ENCODE measurements at places on chromosomes 4 and X. TPM values are rescaled to one million over a fixed set of nuclear protein-coding genes. Genes with fewer than 3 reads are reported as not detected.

EDA gene
- 5.0 TPM for total RNA-seq

BGN gene
- 9.7 TPM for total RNA-seq

DSPP gene
- total RNA-seq = not detected

RAB40AL gene
- 3.6 TPM for total RNA-seq

AVPR2 gene
- total RNA-seq = 0.44 TPM

ATP2B3 gene
- not detected for total RNA-seq

DCAF8L1 gene
- not detected for total RNA-seq

FATE1 gene
- not detected for total RNA-seq

DNA sequence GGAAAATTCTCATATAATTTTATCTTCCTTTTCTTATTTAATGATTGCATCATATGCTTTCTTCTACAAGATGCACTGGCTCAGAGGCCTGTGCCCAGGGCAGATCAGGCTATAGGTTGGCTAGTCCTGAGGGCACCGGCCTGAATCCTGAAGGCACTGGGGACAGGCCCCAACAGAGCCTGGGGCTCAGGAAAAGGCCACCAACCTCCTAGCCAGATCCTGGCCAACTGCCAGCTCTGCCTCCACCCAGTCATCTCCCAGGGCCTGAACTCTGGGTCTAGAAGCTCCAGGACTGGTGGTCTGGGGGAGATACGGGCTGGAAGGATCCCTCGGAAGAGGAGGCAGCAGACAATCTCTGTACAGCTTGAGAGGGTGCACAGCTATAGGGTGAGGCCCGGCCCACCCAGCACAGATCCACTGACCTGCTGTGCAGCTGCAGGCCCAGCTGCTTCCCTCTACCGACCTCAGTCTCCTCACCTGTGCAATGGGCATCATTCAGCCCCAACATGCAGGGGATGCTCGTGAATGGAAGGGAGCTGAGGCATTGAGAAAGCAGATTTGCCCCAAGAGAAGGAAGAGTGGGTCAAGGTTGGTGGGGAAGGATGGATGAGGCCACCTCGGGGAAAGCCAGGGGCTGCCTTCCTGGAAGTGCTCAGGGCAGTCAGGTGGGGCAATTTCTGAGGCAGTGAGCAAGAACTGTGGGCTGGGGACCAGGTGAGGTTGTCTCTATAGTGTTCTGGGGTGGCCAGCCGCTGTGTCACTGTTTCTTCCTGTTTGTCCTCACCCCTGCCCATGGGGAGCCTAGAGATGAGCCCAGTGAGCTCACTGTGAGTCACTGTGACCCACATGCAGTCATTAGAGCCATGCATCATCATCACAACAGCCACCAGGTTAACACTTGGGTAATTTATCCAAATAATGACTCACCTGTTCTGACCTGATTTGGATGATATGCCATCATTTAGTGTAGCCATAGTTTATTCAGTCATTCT, 22.4 kb upstream of the XAGE2 start:
- no peaks in the 10 kb centered on the region for H3K27me3 ChIP-seq
- H3K4me3 ChIP-seq = no peak overlapping the region

DNA sequence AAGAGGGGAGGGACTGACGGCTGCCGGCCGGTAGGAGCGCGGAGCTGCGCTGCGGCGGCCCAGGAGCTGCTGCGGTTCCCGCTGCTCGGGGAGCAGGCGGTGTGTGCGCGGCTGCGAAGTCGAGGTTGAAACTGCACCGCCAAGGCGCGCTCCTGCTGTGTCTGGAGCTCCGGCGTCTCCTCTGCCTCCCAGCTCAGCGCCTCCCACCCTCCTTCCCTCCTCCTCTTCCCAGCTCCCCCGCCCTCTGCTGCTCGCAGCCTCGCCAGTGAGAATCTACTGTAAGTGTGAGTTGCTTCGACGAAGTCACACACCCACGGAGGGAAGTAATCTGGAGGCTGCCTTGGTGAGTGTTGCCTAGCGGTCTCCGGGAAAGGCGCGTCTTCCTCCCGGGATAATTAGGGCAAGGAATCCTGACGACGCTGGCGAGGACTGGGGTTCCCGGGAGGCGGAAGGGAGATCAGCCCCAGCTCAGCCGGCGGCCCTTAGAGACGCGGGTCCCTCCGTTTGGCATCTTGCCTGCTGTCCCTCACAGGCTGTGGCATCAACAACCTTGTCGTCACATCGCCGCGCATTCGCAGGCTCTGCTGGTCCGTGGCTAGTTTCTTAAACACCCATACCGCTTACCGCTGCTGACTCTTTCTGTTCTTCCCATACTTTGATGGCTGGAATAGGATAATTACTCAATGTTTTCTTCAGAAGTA, at the start of gene EPHA5:
Gene EPHA5, minus strand, starts transcription at position 159 of the 701 bp plus-strand sequence. CDS start 747 bp downstream, outside the sequence.
- DNase-seq = no peak
- peak within 1 kb of the TSS; percentile 43 for H3K4me3 ChIP-seq
- H3K4me1 ChIP-seq = peaks cover 6% of the 10 kb centered on the region

- H3K27me3 ChIP-seq = no peaks in the 10 kb centered on the region
- no peaks in the 10 kb centered on the region for H3K36me3 ChIP-seq
- no peak overlapping the region for H3K27ac ChIP-seq
- no peak overlapping the region for H3K4me3 ChIP-seq
- no peaks in the 10 kb centered on the region for H3K4me1 ChIP-seq
- no peak for DNase-seq
Measured at GRCh38 chr4:71235311-71236201, 103.3 kb upstream of the SLC4A4 start.

GRCh38 chrX:45003085-45003484, 130.1 kb downstream of the KDM6A start:
- no peaks in the 10 kb centered on the region for H3K36me3 ChIP-seq
- H3K27ac ChIP-seq = no peak overlapping the region
- H3K4me1 ChIP-seq = no peaks in the 10 kb centered on the region

DNA sequence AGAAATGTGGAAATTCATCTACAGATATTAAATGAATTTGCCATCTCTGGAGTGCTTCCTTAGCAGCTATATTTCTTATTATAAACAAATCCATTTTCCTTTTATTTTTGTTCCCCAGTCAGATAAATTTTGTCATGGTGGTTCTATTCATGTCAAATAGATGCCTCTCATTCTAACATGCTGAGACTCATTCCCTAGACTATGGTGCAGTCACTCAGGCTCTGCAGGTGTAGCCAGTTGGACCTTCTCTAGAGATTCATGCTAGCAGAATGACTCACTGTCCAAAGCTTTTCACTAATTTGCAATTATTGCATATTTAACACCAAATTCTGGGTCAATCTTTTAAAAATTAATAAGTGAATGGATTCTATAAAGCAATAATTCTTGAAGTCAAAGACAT, 1392.7 kb downstream of the PCDH7 start:
- H3K4me3 ChIP-seq = no peak overlapping the region
- H3K36me3 ChIP-seq = no peaks in the 10 kb centered on the region
- H3K27ac ChIP-seq = no peak overlapping the region
- no peak for DNase-seq
- H3K27me3 ChIP-seq = no peaks in the 10 kb centered on the region
- H3K4me1 ChIP-seq = no peaks in the 10 kb centered on the region

- H3K4me1 ChIP-seq = no peaks in the 10 kb centered on the region
- no peak overlapping the region for H3K27ac ChIP-seq
Measured at GRCh38 chr4:83318666-83319065, 16.0 kb downstream of the HPSE start.

DNA sequence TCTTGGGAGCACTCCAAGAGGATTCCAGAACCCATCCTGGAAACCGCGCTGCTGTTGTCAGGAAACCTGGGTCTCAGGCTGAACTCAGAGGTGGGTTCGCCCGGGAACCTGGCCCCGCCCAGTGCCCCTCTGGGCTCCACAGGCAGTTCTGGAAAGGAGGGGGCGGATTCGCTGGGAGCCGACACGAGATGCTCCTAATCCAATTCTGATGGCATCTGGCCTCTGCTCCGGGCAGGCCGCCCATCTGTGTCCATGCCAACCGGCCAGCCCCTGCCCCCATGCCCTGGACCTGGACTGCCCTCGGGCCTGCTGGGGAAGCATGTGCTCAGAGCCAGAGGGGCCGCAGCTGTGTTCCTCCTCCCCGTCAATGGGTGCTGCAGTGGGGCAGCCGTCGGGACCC, 21.0 kb downstream of the ATP2B3 start:
- H3K4me3 ChIP-seq = no peak overlapping the region
- H3K27ac ChIP-seq = no peak overlapping the region
- H3K4me1 ChIP-seq = no peaks in the 10 kb centered on the region
- H3K27me3 ChIP-seq = no peaks in the 10 kb centered on the region
- no peak for DNase-seq

- H3K27me3 ChIP-seq = peaks cover 5% of the 10 kb centered on the region
- no peaks in the 10 kb centered on the region for H3K36me3 ChIP-seq
- H3K27ac ChIP-seq = no peak overlapping the region
Measured at GRCh38 chrX:129318375-129318774, 204.9 kb downstream of the SMARCA1 start.

GRCh38 chr4:102843273-102843672, 15.9 kb upstream of the UBE2D3 start:
- no peaks in the 10 kb centered on the region for H3K4me1 ChIP-seq
- no peaks in the 10 kb centered on the region for H3K27me3 ChIP-seq
- H3K27ac ChIP-seq = no peak overlapping the region
- no peak overlapping the region for H3K4me3 ChIP-seq

DNA sequence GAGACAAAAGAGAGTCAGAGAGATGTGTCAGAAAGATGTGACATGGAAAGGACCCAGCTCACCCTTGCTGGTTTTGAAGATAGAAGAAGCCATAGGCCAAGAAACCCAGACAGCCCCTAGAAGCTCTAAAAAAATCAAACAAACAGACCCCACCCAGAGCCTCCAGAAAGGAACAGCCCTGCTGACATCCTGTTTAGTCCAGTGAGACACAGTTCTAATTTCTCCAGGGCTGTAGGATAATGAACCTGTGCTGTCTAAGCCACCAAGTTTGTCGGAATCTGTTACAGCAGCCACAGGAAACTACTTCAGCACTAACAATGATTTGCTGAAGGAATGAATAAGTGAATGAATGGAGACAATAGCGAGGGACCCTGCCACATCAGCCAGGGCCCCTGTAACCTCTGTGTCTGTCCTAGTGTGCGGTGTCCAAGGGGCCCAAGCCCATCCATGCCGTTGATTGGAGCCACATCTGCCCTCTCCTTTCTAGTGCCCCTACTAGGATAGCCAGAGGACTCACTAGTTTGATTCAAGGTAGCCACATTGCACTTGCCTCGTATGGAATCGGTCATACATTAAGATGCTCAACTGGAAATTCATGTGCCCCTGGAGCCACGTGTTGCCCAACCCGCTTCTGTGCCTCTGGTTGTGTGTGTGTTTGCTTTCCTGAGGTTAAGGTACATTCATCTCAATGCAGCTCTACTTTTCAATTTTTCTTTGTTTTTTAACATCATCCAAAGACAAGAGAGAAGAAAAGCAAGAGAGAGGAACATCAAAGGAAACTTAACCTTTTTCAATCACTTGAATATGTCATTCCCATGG, 32.5 kb upstream of the SLC2A9 start:
- no peaks in the 10 kb centered on the region for H3K36me3 ChIP-seq
- no peak overlapping the region for H3K4me3 ChIP-seq
- no peaks in the 10 kb centered on the region for H3K27me3 ChIP-seq
- H3K4me1 ChIP-seq = no peaks in the 10 kb centered on the region

DNA sequence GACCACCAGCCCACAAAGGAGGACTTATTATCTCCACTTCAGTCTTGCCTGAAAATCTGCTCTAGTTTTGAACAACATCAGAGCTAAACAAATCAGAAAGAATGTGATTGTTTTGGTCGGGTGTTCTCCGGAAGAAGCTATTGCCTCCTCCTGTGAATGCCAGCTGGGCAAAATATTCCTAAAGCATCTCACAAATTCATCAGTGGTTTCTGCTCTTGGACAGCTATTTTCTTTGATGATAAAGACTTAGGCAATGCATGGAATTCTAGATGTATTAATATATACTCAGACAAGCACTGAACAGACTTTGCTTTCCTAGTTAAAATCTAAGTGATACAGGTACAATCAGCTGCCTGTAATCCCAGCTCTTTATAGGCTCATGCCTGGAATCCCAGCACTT, 71.8 kb downstream of the ASMT start:
- H3K4me3 ChIP-seq = no peak overlapping the region
- H3K4me1 ChIP-seq = no peaks in the 10 kb centered on the region
- H3K27me3 ChIP-seq = no peaks in the 10 kb centered on the region
- H3K36me3 ChIP-seq = no peaks in the 10 kb centered on the region
- DNase-seq = no peak

DNA sequence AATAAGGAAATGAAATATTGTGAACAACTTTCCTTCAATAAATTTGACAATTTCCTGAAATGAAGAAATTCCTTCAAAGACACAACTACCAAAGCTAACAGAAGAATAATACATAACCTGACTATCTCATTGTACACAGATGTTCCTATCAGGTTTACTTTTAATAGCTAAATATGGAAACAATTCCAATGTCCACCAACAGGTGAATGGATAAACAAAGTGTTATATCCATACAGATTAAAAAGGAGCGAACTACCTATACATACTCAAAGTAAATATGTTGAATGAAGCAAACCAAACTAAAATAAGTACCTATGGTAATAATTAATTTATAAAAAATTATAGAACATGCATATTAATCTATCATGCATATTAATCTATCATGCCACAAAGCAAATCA, 554.9 kb downstream of the PPP4R3C start:
- no peaks in the 10 kb centered on the region for H3K27me3 ChIP-seq
- no peak overlapping the region for H3K4me3 ChIP-seq
- H3K4me1 ChIP-seq = no peaks in the 10 kb centered on the region

DNA sequence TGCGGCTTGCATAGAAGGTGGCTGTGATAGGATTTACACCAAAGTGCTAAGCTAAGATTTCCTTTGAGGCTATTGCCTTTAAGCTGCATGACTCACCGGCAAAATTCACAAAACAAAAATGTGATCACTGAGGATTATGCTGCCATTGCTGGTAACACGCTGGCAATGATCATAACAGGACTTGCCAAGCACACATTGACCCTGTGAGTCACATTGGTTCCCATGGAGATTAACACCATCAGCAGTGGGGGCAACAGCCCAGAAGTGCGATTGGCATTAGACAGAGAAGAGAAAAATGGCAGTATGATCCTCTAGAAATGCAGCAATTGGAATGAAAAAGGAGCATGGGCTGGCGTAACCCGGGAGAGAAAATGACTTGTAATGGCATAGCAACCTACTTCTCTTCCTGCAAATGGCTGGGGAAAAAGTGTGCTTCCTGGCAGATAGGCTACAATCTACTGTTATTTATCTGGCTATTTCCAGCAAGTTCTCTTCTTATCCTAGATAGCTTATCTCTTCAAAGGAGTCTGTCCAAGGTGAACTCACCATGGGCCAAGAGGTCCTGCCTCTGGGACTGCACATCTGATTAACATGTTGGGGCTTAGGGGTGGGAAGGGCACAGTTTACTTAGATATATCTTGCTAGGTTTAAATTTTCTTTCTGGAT, 314.2 kb upstream of the IGFBP7 start:
- no peaks in the 10 kb centered on the region for H3K27me3 ChIP-seq
- no peak for DNase-seq
- no peak overlapping the region for H3K27ac ChIP-seq
- H3K4me3 ChIP-seq = no peak overlapping the region

DNA sequence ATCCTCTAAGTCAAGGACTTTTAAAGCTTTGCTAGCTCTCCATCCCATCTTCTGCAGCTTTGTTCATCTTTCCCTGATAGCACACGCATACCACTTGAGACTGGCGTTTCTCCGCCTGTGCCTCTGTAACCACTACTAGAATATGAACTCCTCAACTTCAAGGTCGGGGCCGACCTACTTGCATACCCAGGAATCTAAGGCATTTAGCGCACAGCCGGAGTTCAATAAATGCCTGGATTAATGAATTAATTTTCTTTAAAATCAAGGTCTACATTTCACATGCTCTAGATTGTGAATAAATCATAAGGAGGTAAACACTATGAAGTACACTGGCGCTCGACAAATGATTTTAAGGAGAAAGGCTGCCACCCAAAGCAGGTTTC, 89.3 kb downstream of the HNRNPD start:
- no peaks in the 10 kb centered on the region for H3K27me3 ChIP-seq
- H3K27ac ChIP-seq = peak overlapping the region; percentile 87
- no peaks in the 10 kb centered on the region for H3K36me3 ChIP-seq
- H3K4me3 ChIP-seq = peak overlapping the region; percentile 39
- no peak for DNase-seq
- H3K4me1 ChIP-seq = no peaks in the 10 kb centered on the region
